ENCODE measurements at places on chromosomes 3 and 15.
A peak's percentile ranks its signal among the peaks of the same experiment; 100 is the strongest.

- peak; percentile 60 for DNase-seq
Observed at GRCh38 chr15:44736181-44736765, at the start of gene TRIM69. TSS of gene TRIM69 (plus strand) at chr15:44736528. CDS start at chr15:44736705, 177 bp downstream.

GRCh38 chr3:30659270-30660130 lies 53.1 kb downstream of the TGFBR2 start:
- DNase-seq = no peak

DNA sequence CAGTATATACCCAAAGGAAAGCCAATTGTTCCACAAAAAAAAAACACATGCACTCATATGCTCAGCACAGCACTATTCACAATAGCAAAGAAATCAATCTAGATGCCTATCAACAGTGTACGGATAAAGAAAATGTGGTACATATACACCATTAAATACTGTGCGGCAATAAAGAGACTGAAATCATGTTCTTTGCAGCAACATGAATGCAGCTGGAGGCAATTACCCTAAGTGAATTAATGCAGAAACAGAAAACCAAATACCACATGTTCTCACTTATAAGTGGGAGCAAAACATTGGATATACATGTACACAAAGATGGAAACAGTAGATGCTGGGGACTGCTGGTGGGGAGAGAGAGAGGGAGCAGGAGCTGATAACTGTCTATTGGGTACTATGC lies 124.2 kb upstream of the AADACL2 start:
- no peak for DNase-seq

GRCh38 chr15:48964898-48965297 lies 1.2 kb upstream of the SHC4 start:
- DNase-seq = no peak

GRCh38 chr3:99111235-99111634 lies 209.7 kb upstream of the DCBLD2 start:
- no peak for DNase-seq

GRCh38 chr15:43237842-43238470 lies 17.1 kb upstream of the EPB42 start:
- DNase-seq = no peak

Data from CD4-positive, alpha-beta T cell treated with Interleukin-17A for 1 hour (primary cell).